ENCODE measurements at places on chromosomes 5 and 9.

GRCh38 chr5:131550606-131551005, 84.4 kb downstream of the RAPGEF6 start:
- no peak for DNase-seq

DNA sequence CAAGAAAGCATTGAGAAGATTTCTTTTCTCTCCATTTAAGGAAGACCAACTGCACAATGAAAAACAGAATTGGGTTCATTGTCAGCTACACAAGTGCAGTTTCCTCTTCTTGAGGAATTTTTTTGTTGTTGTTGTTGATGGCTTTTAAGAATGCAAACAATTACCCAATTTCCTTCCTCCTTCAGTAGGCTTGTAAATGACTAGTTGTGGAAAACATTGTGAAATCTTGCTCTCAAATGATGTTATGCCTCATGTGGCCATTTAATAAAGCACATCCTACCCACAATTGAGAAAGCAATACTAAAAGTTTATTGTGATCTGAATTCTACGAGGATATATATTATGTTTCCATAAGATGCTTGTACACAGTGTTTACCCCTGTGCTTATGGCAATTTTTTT, 171.6 kb downstream of the FAM174A start:
- no peak for DNase-seq

DNA sequence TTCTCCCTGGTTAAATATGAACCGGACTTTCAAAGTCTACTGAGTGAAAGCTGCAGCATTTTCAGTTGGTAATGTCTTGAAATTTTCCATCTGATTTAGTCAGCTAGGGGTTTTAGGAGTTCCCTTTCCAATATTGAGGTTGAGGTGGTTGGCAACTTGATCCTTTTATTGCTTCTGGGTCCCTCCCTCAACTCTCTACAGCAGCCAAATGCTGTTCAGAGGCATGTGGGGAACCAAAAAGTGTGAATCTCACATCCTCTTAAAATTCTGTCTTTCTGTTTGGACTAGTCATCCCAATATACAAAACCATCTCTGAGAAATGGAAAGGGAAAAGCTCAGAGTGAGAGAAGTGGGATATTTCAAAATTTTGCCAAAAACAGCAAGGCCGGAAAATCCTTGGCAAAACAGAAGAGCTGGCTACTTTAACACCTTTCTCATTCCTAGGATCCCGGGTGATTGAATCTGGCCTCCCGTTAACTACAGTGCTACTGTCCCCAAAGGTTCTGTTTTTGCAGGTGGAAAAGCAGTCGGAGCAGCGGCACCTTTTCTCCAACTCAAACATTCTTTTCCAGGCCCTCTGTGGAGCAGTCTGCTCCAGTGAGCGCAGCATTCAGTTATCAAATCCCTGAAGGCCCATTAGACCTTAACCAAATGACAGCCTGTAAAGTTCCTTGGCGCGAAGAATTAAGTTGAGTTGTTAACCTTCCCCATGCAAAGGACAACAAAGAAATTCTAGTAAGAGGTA, 345.9 kb upstream of the NUDT12 start:
- DNase-seq, result no peak

DNA sequence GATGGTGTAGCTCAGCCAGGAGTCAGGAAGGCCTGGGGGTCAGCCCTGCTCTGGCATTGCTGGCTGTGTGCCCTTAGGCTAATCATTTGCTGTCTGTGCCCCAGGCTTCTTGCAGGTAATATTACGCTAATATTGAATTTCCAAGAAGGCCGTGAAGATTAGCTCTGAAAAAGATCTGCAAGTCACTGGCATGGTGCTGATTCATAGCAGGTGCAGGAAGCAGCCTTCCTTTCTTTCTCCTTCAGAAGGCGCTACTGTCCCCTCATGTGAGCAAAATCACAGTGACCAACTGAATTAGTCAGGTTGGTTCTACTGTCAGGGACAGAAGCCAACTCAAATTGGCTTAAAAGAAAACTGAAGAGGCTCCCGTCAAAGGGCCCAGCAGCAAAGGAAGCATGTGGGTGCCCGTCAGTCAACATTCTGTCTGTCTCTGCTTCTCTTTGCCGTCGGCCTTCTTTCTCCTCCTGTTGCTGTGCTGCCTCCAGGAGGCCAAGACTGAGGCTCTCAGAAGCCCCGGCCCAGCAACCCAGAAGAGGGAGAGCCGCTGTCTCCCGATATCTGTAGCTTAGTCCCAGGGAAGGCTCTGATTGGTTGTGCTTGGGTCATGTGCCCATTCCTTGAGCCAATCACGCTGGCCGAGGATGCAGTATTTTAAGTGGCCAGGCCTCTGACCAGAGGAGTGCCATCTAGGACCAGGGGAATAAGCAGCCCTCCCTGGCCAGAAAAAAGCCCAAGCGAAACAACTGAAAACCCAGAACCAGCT, 67.8 kb upstream of the NEURL1B start:
- no peak for DNase-seq

GRCh38 chr5:156971415-156971814, 8.4 kb upstream of the TIMD4 start:
- no peak for DNase-seq

DNA sequence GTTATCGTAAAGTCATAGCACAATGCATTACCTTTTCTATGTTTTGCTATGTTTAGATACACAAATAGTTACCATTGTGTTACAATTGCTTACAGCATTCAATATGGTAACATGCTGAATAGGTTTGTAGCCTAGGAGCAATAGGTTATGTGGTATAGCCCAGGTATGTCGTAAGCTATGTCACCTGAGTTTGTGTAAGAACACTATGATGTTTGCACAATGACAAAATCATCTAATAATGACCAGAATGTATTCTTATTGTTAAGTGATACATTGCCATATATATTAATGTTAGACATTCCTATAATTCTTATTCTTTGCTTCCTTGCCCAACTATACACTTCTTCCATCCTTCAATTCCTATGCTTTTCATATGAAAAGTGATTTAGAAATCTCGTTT, 18.2 kb upstream of the DAB2 start:
- DNase-seq, result no peak

DNA sequence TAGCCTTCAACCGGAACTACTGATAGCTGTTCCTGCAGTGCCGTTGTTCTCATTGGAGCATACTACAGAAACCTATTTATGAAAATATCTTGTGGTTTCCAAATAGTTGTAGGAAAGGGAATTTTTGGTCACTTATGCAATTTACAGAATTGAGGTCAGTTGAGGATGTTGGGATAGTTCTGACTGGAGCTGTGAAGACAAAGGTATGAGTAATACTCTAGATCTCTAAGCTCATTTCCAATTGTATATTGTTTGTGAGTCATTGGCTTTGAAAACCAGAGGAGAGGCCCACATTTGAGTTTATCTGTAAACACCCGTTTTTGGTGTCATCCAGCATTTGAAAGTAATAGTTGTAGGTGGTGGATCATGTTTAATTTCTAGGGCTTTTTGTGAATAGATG, 561.3 kb upstream of the WWC1 start:
- DNase-seq, result no peak

GRCh38 chr5:83430130-83431010, 41.2 kb upstream of the VCAN start:
- DNase-seq, result peak; percentile 29

DNA sequence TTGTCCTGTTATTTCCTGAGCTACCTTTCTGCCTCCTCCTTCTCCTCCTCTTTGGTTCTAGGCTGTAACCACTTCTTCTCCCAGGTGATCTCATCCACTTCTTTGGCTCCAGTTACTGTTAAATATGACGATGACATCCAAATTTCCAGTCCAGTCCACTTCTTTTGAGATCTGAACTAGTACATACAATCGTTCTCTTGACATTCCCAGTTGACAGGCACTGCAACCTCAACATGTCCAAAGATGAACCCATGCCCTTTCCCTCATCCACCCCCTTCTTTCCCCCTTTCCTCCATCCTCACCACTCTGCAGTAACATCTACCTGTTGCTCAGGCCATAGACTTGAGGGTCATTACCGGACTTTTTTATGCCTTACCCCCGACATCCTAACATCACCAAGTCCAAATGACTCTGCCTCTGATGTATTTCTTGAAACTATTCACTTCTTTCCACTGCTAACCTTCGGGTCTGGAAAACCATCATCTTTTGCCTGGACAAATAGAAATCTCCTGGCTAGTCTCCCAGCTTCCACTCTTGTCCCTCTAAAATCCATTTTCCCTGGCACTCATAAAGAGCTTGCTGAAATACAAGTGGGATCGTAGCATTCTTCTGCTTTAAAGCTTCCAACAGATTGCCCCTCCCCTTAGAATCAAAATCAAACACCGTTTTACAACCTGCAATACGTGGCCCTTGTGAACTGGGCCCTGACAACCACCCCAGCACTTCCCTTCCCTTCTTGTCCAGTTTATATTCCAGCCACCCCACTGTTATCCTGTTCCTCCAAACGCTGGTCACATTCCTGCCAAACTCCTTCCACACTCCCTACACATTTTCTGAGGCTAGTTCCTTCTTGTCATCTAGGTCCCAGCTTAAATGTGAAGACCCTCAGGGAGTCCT, 31.5 kb downstream of the KLF9 start:
- no peak for DNase-seq

- DNase-seq, result no peak
These were observed 443.9 kb upstream of the KLF4 start for GRCh38 chr9:107933516-107933915.

DNA sequence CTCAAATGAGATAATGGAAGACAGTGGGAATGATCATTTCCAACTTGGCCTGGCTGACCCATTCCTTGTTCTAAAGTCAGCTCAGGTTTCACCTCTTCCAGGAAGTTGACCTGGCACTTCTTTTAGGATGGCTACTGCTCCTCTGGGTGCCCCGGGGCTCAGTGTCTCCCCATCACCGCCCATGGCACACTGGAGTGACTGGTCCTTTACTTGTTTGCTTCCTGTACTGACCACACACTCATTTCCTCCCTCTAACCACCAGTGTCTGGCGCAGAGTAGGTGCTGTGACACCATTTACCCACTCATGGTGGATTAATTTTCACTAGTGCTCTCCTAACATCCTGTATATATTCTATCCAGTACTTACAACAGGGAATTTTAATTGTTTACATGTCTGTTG, 183.5 kb downstream of the CDK5RAP2 start:
- DNase-seq, result no peak

DNA sequence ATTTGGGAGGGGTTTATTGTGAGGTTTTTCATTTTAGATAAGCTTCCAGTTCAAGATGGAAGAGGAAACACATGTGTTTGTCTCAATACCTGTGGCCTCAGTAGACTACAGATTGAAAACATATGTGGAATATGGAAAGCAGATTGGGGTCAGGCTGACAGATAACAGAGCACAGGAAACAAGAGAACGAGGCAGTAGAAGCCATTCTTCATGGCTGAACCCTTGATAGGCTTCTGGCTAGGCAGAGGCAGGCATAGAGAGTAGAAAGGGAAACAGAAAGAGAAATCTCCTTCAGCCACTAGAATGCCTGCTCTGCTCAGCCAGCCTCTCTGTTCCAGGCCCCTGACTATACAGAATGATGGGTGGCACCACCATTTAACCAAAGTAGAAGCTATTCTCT, 152.5 kb downstream of the MUSK start:
- DNase-seq, result no peak

- no peak for DNase-seq
These were observed 395.2 kb downstream of the BNC2 start for GRCh38 chr9:16475257-16475656.

DNA sequence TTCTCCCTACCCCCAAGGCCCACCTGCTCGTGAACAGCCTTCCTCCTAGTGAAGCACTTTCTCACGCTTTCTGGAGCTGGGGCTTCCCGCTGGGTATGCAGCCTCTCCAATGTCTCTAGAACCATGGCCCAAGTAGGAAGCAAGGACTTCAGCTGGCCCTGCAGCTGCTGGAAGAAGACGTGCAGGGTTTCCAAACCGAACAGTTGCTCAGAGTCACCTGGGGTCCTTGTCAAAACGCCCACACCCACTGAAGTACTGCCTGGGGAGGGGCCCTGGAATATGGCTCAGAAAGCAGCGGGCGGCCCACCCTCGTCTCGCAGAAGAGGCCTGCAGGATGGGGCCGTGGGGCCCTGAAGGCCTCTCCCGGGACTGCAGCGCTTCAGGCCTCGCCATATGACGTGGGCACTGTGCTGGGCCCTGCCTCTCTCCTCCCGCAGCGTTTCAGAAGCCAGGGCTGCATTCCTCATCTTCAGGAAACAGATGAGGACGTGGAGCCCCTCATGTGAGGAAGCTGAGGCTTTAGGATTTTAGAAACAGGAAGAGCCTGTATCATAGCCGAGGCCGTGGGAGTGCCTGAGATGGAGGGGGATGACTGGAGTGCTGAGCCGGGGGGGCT, 116.0 kb upstream of the LMX1B start:
- no peak for DNase-seq

- DNase-seq, result no peak
These were observed 70.4 kb upstream of the TLE1 start for GRCh38 chr9:81759680-81760215.

DNA sequence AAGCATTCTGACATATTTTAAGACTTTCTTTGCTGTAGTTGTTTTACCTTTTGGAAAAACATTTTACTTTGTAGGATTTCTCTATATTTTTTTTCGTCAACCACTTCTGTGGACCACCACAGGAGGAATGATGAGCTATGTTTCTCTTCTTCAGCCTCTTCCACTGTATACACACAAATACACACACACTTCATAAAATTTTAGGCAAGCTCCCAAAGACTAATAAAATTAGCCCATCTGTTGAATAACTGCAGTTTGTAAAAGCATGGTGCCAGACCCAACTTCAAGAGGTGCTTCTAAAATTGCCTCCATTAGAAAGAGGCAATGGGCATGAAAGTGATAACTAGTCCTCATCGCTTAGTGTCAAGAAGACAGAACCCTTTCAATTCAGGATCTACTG, 4.1 kb upstream of the CEP120 start:
- DNase-seq, result no peak

DNA sequence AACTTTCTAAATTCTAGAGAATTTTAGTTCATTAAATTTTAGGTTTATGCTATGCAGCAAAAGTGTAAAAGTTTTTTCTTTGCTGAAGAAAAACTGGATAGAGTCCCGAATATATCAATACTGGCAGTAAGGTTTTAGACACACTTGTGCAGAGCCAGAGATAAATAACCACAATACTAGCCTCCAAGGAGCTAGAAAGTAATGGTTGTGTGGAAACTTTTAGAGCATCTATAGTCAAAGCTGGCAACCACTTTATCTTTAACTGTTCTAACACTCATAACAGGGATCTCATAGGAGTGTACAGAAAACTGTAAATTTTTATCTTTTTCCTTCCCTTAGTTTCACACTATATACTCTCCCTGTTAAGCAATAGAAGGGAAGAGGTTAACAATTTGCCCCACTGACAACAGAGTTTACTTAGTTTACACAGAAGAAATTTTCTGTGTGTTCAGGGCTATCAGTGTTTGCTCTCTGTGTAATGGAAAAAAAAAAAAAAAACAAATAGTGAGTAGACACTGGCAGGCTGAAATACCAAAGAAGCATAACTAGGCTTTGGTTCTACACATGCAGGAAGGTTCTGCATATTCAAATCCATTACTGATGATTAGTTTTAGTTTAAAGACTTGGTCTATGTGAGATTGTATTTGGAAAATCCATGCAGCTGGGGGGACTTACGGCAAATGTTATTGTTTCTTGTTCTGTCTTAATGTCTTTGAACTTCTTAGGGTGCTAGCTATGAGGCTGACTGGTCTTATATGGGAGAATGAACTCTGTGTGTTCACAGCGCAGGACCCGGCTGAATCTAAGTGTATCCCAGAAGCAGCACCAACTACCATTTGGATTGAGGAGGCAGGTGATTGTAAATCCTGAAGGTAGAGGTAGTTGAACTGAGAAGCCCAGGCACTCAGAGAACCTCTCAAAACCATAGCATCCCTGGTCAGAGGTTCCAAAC, 187.6 kb downstream of the PCSK1 start:
- DNase-seq, result no peak

GRCh38 chr5:177071666-177072385, 14.9 kb upstream of the FGFR4 start:
- DNase-seq, result peak; percentile 81

- DNase-seq, result no peak
These were observed 603.6 kb downstream of the PSAT1 start for GRCh38 chr9:78900500-78900899.

Measured in left colon (tissue), 2 donors.